AG09319 (cell line): ENCODE measurements at places on chromosomes 2 and 18.

- no peak for DNase-seq
Observed at GRCh38 chr2:54404270-54404669, 51.9 kb upstream of the SPTBN1 start.

DNA sequence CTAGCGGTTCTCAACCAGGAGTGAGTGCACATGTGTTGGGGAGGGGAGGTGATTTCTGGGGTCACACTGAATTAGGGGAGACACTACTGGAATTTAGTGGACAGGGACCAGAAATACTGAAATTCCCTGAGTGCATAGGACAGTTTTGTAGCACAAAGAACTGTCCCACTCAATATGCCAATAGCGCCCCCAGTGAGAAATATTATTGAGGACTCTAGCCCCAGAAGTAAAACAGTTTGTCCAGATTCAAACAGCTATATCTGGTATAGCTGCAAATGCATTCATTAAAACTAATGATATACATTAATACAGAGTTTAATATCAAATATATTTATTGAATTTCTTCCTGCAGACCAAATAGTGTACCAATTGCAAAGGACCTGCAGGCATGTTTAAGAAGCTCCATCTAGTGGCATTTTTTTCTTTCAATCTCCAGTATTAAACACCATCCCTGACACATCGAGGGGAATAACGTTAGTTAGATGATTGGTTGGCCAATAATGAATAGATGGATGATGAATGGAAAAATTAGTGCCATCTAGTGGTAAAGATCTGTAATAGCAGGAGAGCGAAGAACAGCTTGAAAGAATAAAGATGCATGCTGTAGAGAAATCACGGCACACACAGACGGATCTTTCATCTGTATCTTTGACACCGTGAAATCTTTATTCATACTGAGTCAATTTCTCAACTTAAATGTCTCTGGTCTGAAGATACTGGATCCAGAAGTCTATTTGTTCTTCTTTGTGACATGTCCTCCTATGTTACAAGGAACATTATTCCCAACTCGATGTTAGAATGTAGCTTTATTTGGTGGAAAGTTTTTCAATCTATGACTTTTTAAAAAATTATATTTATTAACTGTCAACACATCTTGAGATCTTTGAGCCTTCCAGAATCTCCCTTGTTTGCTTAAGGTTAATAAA lies 62.5 kb downstream of the DHRS9 start:
- no peak for DNase-seq

- DNase-seq, result peak; percentile 86
Observed at GRCh38 chr2:237465515-237466148, 21.4 kb upstream of the MLPH start.

- DNase-seq, result no peak
Observed at GRCh38 chr2:46798041-46798440, 117.6 kb downstream of the MCFD2 start.

GRCh38 chr2:96580771-96581170 lies 44.2 kb downstream of the ARID5A start:
- DNase-seq, result no peak

- no peak for DNase-seq
Observed at GRCh38 chr2:209726311-209726710, 45.3 kb upstream of the UNC80 start.

GRCh38 chr18:24259869-24260641 lies 121.2 kb downstream of the CABYR start:
- no peak for DNase-seq

- no peak for DNase-seq
Observed at GRCh38 chr2:55229221-55229620, 2.9 kb downstream of the CLHC1 start.

- DNase-seq, result no peak
Observed at GRCh38 chr2:189183170-189183569, 3.6 kb upstream of the COL5A2 start.

GRCh38 chr2:203582468-203582867 lies 47.4 kb upstream of the RAPH1 start:
- DNase-seq, result no peak

- DNase-seq, result no peak
Observed at GRCh38 chr2:58484629-58485028, 243.5 kb upstream of the FANCL start.

- no peak for DNase-seq
Observed at GRCh38 chr18:13443552-13443951, 225.0 kb downstream of the LDLRAD4 start.

DNA sequence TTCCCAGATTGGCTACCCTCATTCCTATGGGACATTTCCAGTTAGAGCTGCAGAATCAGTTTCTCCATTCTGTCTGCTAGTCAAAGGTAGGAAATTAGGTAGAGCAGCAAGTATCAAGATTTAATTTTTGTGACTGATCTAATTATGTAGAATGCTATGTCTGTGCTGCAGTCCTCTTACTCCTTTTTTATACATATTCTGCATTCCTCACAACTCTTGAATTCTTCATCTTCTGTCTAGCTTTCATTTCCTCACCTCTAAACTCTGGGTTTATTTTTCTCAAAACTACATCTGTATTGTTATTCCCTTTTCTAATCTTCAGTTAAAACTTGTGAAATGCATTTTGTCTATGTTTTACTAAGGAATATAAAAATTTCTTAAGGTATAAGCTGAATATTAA lies 8.6 kb downstream of the SGO2 start:
- DNase-seq, result no peak

DNA sequence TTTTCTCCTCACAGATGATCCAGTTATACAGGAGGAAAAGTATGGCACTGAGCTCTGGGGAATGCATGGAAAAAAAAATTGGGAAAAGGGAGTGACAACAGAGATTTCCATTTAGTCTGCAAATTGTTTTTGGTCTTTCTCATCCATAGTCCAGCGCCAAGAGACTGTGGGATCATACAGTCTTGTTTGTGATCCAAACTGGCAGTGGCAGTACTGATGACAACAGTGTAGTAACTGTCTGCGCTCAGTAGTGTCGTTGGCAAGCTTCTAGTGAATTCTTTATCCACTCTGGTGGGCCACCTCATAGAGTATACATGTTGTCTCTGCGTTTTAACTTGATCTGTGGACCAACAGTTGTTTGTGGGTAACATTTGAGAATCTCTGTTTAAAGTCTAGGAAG lies 37.9 kb downstream of the GALNT1 start:
- no peak for DNase-seq

- no peak for DNase-seq
Observed at GRCh38 chr18:6270771-6271216, 143.9 kb downstream of the L3MBTL4 start.

DNA sequence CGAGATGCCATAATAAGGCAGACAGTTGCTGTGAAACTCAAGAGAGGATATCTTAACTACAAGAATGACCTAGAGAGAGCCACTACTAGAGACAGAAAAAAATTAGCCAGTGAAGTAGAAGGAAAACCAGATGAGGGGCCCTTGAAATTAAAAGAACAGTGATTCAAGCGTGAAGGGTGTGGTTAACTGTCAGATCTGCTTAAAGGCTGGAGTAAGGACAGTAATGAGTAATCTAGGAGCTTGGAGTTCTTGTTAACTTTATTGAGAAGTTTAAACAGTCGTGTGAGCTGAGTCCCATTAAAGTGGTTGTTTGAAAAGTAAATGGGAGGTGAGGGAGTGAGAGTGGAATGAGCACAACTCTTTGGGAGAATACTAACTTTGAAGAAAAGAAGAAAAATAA lies 21.3 kb downstream of the PIGN start:
- no peak for DNase-seq

GRCh38 chr2:172927641-172928357 lies 147.8 kb upstream of the MAP3K20 start:
- no peak for DNase-seq

DNA sequence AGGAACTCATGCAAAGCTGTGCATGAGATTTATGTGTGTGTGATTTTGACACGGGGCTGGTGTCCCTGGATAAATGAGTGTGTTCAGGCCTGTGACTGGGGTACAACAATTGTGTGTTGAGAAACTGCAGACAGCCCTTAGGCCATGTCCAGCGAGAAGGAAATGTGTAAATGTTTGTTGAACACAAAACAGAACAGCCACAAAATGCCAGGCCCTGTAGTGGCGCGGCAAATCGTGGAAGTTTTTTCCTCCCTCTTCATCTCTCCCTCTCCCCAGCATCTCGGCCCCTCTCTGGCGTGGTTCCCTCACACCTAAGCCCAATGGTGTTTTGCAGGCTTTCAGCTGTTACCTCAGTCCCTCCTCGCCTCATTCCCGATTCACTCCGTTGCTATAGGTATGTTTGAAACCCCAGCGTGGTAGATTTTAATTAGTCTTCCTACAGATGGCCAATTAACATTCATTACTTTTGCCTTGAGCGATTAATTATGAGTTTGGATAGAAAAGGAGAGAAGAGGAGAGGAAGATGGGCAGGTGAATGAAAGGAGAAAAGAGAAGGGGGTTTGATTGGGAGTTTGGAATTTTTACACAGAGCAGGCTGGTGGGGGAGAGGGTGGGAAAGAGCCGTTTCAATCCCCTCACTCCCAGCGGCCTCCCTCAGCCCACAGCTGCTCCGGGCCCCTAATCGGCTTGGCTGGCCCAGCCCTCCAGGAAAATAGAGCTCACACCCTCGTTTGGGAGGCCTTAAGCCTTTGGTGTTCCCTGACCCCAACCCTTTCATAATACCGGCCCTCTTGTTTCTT lies 10.8 kb downstream of the SPR start:
- no peak for DNase-seq

- no peak for DNase-seq
Observed at GRCh38 chr2:126663184-126663963, 7.4 kb downstream of the GYPC start.

DNA sequence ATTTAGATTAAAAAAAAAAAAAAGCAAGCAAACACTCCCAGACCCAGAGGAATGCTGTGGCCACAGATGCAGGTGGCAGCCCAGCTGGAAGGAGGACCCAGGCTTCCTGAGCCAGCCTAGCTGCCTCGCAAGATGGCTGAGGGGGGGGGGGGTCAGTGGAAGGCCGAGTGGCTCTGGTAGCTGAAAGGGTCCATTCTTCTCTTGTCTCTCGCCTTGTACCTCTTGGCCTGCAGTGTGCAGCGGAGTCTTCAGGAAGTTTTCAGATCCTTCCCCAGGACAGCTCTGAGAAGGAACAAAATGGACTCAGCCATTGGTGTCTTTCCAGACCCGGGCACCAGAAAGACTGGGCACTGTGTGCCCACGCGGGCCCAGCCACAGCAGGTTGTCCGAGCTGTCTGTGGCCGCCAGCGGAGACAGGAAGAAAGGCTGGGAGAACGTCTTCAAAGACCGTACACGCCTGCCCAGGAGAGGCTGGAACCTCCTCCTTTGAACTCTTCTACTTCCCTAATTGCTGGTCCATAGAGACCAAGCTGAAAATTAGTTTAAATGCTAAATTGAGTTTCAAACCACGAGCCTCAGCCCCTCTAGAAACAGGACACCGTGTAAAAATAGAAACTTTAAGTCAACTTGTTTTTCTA lies 21.3 kb downstream of the APCDD1 start:
- DNase-seq, result no peak

DNA sequence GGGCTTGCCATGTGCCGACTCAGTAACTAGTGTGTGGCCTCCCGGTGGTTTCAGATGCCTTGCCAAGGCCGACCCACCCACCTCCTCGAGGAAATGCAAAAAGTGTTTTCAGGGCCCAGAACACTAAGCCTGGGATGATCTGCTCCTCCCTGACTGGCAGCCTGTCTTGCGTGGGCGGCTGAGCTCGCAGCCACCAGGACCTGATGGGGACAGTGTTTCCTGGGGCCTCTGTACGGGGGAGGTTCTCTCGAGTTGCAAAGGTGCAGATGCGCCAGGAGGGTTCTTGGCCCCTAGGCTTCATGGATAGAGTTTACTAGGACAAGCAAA lies 85.2 kb downstream of the GLI2 start:
- no peak for DNase-seq

GRCh38 chr2:171832489-171832888 lies 61.6 kb downstream of the SLC25A12 start:
- DNase-seq, result no peak

GRCh38 chr2:223853425-223853837 lies 16.0 kb upstream of the AP1S3 start:
- no peak for DNase-seq
